Stimulated activated memory B cell treated with anti-CD40 and anti-IgM and Interleukin-4, amounts not matched to agents 10 μg/mL and 1 μg/mL and 100 μg/mL, for 72 hours (primary cell): ENCODE measurements at places on chromosomes 1 and 21.

DNA sequence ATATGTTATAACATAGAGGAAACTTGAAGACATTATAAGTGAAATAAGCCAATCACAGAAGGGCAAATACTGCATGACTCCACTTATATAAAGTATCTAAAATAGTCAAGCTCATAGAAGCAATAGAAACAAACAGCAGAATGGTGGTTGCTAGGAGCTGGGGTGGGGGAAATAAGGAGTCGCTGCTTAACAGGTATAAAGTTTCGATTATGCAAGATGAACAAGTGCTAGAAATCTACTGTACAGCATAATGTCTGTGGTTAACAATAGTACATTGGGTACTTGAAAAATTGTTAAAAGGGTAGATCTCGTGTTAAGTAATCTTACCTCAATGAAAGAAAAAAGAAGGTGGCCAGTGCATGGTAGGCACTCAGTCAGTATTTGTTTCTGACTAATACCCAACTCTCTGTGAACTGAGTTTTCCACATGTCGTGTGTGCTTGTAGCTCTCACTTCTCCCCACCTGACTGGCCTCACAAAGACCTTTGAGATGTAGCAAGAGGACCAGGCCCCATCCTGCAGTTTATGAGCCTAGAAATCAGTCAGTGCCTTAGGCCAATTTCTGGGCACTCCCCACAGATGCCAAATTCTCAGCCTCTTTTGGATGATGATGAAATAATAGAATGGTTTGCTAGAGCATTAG lies 14.7 kb upstream of the SPRR5 start:
- ATAC-seq = no peak

- no peak for ATAC-seq
These were observed 30.0 kb downstream of the PRSS38 start for GRCh38 chr1:227845519-227845918.

GRCh38 chr1:162996261-162996660 lies 72.9 kb upstream of the RGS4 start:
- ATAC-seq = no peak

- ATAC-seq = no peak
These were observed 165.8 kb downstream of the ST6GALNAC3 start for GRCh38 chr1:76240316-76240715.

DNA sequence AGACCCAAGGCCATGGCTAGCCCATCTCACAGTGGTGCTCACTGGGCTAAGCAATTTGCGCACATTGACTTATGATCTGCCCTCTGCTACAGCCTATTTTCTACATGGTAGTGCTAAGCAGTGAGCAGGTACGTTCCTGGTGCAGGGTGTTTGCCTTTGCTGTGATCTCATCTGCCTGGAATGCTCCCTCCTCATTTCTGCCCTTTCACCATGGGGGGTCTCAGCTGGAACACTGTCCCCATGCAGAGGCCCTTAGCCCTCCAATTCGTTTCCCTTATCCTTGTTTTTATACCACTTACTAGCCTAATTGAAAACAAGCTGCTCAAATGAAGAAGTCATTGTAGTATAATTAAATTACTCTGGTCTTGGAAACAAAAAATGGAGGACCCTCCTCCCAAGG lies 2.0 kb upstream of the B3GALT5 start:
- ATAC-seq = no peak

- no peak for ATAC-seq
These were observed 11.5 kb downstream of the RAP1GAP start for GRCh38 chr1:21657456-21658190.

DNA sequence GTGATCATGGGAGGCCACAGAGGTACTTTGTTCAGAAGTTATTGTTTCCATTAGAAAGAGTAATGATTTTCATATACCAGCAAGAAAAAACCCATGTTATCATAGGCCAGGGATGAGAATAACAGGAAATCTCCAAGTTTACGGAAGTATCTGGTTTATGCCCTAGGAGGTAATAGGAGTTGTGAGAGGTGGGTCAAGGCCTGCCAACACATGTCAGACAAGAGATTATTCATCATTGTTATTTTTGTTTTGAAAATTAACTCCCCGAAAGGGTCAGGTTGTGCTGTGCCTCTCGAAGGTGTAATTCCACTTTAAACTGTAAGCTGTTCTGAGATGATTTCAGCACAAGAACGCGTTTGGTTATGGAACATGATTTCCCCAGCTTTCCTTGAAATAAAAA lies 218.4 kb downstream of the CAMTA1 start:
- ATAC-seq = no peak

DNA sequence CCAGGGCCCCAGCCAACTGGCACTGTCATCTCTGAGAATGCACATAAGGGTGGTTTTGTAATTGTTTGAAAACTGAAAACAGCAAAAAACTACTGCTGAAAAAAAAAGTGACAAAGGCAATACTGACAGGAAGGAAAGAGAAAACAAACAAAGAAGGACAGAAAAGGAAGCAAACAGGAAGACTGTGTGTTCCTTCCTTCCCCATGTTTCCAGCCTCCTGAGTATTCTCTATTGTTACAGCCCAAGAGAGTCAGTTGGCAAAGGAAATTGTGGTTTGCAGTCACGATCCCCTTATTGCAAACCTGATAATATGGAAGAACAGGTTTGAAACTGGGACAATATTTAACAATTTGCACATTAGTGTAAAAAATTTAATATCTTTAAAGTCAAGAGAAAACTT lies 1177.6 kb downstream of the PLA2G4A start:
- ATAC-seq = no peak

DNA sequence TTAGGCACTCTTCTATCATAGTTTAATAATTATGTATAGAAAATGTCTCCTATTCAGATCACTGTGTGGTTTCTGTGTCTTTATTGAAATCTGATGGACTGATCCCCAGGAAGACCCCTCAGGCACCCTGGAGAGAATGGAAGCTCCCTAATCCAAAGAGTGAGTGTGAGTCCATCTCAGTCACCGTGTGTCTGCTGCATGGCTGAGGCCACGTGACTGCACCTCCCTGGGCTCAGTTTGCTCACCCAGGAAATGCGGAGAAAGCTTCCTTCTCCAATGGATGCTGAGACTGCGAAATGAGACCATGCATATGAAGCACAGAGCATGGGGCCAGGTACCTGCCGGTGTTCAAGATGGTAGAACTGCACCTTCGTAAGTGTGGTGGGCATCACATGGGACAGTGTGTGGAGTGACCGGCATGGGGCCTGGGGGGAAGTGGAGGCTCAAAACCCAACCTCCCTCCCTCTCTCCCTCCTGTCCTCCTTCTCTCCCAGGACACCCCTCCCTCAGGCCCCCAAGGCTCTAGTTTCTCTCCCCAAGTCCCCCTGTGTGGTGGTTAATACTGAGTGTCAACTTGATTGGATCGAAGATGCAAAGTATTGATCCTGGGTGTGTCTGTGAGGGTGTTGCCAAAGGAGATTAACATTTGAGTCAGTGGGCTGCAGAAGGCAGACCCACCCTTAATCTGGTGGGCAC lies 557.5 kb downstream of the PTPRU start:
- no peak for ATAC-seq

DNA sequence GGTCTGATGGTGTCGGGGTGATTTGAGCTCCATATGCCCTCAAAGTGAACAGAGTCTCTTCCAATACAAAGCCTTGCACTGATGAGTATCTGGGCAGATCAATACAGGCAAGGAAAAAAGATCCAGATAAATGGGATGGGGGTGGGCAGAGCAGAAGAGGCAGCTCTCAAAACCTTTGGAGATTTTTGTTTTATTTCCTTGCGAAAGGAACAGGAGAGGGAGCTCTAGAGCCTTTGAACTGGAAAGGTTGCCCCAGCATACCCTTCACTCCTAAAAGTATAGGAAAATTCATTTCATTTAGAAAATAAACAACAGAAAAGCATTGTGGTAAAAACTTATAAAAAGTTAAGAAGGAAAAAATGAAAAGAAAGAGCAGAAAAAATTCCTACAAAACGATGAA lies 31.4 kb upstream of the OLIG2 start:
- ATAC-seq = no peak

GRCh38 chr1:91729621-91730358 lies 156.2 kb downstream of the TGFBR3 start:
- no peak for ATAC-seq

DNA sequence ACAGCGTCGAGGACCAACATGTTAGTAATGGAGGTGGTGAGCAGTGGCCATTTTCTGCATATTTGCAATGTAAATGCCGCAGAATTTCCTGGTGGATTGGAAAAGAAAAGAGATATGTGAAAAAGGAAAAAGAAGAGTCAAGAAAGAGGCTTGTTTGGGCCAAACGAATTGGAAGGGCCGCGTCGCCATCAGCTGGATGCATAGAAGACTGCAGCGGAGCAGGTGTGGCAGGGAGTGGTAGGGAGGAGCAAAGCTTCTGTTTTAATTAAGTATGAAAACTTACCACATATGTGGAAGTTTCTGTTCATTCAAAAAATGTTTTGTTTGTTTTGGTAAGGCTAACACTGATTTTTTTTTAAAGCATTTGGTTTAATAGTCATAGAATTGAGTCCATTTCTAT lies 690.7 kb downstream of the NCAM2 start:
- ATAC-seq = no peak

GRCh38 chr1:165455111-165455510 lies 10.2 kb upstream of the RXRG start:
- no peak for ATAC-seq

DNA sequence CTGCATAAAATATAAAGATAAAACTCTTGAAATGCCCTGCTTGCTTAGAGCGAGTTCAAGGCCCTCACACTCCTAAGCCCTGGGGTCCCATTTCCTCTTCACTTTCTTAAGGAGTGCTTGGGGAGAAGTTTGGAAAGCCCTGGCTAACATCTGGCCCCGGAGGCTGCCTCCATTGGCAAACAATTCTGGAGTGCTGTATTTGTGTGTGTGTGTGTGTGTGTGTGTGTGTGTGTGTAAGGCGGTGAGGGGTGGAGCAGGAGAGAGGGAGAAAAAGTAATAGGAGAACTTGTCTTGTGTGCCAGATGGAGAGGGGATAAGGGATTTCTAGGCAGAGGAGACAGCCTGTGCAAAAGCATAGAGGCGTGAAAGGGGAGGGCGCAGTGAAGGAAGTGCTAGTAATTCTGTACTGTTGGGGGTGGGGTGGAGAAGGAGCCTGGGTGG lies 578 bp upstream of the TRIM62 start:
- ATAC-seq = no peak

DNA sequence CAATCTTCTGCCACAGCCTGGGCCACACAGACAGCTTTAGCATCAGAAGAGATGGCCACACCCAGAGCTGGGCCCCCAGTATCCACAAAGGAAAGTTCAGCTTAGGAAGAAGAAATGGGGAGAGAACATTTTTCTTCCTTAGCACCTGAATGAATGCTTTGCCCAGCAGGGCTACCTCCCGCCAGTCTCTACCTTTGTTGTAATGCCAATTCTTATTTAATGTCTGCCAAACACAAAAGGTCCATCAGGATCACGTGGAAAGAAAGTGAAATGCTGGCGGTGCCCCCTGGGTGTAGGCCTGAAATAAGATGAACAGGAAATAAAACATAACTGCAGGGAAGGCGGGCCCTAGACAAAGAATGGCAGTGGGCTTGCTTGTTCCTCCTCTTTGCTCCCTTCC lies 125.6 kb downstream of the CACNA1E start:
- ATAC-seq = no peak

- ATAC-seq = no peak
These were observed 14.6 kb downstream of the NCMAP start for GRCh38 chr1:24570265-24571125.

- ATAC-seq = no peak
These were observed 22.5 kb downstream of the CEPT1 start for GRCh38 chr1:111162488-111162880.

- no peak for ATAC-seq
These were observed 424.9 kb downstream of the ADGRL2 start for GRCh38 chr1:82225421-82226185.

- ATAC-seq = no peak
These were observed 4.9 kb upstream of the SPRR2G start for GRCh38 chr1:153155541-153155940.
